Progenitor cell of endocrine pancreas (in vitro differentiated cells): ENCODE measurements at places on chromosomes 5 and 9.

DNA sequence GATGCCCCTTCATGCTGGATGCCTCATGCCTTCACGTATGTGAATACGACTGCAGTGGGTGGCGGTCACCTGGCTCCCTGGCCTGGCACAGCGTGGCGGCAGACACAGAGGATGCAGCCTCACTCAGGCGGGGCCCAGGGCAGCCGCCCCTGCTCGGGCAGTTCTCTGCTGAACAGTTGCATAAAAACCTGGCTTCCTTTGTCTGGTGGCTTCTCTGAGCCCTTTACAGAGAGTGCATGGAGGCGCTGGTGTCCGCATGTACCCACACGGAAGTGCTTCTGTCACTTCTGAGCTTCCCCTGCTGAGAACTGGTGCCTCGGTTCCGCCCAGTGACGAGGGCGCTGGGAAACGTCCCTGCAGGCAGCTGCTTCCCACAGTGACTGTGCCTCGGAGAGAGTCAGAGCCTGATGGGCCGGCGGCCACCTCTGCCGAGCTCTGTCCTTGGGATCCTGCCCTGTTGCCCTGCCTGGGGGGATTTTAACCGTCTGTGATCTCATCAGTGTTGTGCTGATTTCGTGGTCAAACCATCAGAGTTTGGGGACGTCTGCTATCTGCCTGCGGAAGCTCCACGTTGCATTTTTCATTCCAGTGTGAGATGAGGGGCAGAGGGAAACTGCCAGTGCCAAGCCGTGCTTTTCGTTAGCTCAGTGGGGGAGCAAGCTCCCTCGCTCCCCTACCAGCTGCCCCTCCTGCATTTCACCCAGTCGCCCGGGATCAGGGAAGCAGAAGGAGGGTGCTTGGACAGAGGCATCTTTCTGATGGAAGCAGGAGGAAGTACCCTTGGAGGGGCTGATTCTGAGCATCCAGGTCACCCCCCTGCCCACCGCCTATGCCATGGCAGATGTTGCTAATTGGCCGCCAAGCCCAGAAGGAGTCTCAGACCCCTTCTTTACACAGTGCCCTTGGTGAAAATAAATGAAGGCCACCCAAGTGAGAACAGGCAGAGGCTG lies 153.0 kb upstream of the COL5A1 start:
- no peak for DNase-seq

DNA sequence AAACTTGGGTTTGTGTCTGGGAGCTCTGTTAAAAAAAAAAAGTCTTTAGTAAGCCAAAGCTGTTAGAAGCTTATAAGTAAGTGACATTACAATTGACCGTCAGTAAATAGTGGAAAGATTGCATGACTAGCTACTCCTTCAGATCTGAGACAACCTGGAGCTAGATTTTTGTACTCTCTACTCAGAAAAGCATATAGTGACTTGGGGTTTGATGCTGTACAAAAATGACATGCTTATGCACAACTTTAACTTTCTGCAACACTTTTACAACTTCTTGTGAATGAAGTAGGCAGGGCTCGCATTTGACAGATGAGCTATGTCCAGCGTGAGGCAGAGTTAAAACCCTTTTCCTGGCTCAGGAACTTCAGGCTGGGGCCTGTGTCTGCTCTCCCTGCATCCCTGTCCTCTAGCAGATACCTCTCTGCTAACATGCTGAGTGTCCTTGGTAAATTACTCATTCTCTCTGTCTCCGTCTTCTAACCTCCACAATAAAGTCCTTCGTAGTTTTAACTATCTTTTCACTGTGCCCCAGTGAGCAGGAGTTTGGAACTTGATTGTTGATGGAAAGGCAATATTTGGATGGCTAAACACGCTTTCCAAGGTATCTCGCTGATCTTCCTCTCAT lies 471 bp upstream of the GHR start:
- no peak for DNase-seq

GRCh38 chr5:175328687-175329086 lies 115.3 kb downstream of the DRD1 start:
- no peak for DNase-seq

DNA sequence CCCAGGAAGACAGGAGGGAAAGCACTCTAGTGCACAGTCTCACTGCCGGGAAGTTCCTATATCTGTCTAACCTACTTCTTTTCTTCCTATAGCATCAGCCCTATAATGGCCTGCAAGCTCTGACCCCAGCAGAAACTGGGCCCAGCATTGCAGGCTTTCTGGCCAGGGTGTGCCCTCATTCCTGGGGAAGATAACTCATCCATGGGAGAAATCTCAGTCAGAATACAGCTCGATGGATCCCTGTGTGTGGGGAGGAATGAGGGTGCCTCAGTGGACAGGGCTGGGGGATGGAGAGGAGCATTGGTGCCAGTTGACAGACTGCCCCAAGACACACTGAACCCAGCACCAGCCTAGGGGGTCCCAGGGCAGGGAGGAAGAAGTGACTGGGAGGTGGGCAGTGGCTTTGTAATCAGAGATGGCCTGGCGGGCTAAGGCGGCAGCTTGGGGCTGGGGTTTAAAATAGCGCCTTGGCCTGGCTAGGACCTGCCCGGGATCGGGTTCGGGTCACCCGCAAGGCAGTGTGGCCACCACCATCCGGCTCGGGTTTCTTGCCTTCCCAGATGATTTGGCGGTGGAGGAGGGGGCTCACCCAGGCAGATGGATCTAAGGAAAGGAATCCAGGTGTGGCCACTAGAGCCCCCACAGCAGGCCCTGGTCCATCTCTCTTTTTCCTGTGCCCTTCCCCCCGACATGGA lies 7.6 kb upstream of the CXXC5 start:
- DNase-seq: peak; percentile 6

GRCh38 chr9:33101104-33101951 lies 24.9 kb upstream of the SMU1 start:
- no peak for DNase-seq

- no peak for DNase-seq
Measured at GRCh38 chr9:14573319-14573718, 119.9 kb downstream of the ZDHHC21 start.

DNA sequence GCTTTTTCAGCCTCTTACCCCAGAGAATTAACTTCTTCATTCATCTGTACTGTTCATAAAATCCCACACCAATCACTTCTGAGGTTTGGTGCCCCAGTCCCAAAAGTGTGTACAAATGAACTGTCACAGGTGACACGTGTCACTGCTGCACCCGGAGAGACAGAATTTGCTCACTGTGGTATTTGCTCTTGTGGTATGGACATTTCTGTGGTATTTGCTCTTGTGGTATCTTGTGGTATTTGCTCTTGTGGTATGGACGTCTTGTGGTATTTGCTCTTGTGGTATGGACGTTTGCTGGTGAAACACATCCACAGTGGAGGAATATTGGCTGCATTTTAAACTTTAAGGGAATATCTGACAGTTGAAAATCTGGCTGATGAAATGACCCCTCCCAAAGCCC lies 214.9 kb upstream of the DAP start:
- no peak for DNase-seq

- DNase-seq: no peak
Measured at GRCh38 chr9:133901184-133901835, 90.8 kb downstream of the VAV2 start.

- DNase-seq: no peak
Measured at GRCh38 chr5:94080390-94080789, 339.0 kb upstream of the POU5F2 start.

- DNase-seq: no peak
Measured at GRCh38 chr9:85142968-85143367, 473.4 kb downstream of the NTRK2 start.

- no peak for DNase-seq
Measured at GRCh38 chr5:118703241-118703640, 285.1 kb downstream of the DTWD2 start.

- DNase-seq: no peak
Measured at GRCh38 chr5:155303120-155303519, 289.6 kb downstream of the KIF4B start.

DNA sequence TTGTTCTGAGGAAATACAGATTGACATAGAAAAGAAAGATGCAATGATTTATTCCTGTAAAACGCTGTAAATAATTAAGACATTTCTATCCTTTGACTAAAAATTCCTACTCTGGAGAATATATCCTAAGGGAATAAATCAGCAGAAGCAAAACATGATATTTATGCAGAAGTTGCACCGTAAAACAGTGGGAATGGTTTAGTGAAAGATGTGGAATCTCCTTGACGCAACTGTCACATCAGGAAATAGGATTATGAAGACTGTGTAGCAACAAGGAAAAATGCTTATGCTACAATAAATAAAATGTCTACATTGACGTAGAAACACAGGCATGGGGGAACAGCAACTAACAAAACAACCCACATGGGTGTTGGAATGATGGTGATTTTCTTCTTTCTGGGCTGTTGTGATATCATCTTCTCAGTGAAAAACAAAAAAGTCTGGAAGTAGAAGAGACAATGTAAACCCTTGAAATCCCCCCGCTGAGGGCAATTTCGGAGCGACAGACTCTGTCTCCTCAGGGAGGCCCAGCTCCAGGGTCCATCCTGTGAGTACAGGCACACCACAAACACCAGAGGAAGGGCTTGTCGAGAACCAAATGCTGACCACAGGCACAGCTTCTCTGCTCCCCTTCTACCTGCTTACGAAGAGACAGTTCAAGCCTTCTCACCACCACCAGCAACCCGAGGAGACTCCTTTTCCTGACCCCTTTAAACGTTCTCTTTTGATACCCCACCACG lies 25.2 kb downstream of the COL23A1 start:
- no peak for DNase-seq

GRCh38 chr5:81854485-81854884 lies 103.6 kb upstream of the SSBP2 start:
- DNase-seq: no peak

GRCh38 chr5:151037561-151038411 lies 17.4 kb downstream of the GPX3 start:
- DNase-seq: no peak

- DNase-seq: no peak
Measured at GRCh38 chr5:61735995-61736394, 403.9 kb downstream of the ZSWIM6 start.
